ENCODE measurements at places on chromosomes 5 and 9.

DNA sequence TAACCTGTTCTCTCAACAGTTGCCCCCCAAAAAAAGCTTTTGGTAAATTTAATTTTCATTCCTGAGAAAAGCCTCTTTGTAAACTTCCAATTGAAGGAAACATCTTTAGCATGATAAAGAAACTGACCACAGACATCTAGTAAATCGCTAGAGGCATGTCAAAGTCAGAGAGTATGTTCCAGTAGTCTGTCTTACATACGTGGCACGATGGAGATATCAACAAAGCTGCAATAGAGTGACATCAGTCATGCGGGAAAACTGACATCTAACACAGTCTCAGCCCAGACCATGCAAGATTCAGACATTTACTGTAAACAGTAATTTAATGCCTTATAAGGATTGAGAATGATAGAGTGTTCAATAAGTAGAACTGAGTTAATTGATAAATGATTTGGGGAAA, 45.1 kb downstream of the GARNL3 start:
- no peak for DNase-seq

DNA sequence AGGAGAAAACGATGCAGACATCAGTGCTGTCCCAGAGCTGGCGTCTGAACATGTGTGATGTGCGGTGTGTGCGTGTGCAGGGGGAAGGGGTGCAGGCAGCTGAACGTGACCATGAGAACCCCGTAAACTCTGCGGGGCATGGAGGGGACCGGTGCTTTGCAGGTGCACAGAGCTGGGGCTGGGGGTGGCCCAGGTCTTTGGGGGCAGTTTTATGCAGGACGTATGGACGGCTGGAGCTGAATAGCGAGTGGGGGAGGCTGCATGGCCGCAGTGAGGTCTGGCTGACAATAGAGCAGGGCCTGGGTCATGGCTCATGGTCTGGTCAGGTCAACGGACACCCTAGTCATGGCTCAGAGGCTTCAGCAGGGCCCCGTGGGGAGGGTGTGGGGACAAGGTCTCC, 3.3 kb upstream of the EXOC3 start:
- DNase-seq, result no peak

GRCh38 chr9:38621434-38622287, 1.3 kb upstream of the ANKRD18A start:
- no peak for DNase-seq

GRCh38 chr5:105767267-105767666, 1903.5 kb downstream of the EFNA5 start:
- DNase-seq, result no peak

- no peak for DNase-seq
Observed at GRCh38 chr5:110894805-110895204, 156.0 kb downstream of the SLC25A46 start.

- peak; percentile 39 for DNase-seq
Observed at GRCh38 chr5:140575309-140575708, 10.7 kb downstream of the SLC35A4 start.

DNA sequence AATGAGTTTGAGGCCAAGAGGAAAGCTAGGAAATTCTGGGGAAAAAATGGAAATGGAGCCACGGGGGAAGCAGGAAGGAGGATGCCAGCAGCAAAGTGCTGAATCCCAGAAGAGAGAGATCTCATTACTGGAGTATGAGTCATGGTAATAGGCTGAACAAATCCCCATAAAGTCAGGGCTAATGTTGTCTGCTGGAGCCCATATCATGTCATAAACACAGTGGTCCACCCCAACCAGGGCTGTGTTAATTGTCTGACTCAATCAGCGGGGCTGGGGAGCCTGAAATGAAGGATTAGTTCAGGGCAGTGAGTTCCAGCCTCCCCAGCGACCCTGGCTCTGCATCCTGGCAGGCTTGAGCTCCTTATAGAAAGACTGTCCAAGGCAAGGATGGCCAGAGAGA, 68.8 kb downstream of the TLR4 start:
- peak; percentile 83 for DNase-seq

GRCh38 chr9:106891286-106891685, 28.3 kb downstream of the ZNF462 start:
- no peak for DNase-seq

GRCh38 chr9:2242831-2243330, 227.7 kb downstream of the SMARCA2 start:
- DNase-seq, result peak; percentile 33

DNA sequence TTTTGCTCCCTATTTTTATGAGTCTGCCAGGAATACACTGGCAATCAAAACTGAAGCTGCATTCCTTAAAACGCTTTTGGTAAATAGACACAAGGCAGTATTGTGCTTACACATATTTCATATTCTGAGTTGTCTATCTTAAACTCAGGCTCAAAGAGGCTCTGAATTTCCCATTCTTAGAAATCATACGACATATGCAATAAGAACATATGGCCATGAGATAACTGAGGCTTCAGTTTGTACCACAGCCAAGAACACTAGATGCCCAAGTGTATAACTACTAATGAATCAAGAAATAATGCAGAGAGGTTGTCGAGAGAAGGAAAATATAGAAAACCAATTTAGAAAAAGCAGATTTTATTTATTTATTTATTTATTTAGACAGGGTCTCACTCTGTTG, 357.4 kb downstream of the NDUFS4 start:
- DNase-seq, result no peak

- no peak for DNase-seq
Observed at GRCh38 chr5:41812156-41812555, 58.1 kb downstream of the OXCT1 start.

DNA sequence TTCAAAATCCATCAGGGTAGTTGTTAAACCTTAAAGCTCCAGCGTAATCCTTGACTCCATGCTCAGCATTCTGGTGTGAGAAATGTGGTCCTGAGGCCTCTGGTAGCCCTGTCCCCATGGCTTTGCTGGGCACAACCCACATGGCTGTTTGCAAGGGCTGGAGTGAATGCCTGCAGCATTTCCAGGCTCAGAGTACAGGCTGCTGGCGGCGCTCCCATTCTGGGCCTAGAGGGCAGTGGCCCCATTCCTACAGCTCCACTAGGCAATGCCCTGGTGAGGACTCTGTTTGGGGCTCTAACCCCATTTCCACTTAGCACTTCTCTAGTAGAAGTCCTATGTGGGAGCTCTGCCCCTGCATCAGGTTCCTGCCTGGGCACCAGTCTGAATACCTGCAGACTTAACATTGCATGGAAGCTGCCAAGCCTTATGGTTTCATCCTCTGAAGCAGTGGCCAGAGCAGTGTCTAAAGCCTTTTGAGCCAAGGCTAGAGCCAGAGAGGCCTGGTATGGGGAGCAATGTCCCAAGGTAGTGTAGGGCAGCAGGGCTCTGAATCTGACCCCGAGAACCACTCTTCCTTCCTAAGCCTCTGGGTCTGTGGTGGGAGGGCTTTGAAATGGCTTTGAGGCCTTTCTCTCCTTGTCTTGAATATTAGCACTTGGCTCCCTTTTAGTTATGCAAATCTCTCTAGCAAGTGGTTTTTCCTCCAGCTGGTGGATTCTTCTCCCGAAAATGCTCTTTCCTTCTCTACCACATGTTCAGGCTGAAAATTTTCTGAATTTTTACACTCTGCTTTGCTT, 5.8 kb upstream of the ALDH1A1 start:
- DNase-seq, result no peak

DNA sequence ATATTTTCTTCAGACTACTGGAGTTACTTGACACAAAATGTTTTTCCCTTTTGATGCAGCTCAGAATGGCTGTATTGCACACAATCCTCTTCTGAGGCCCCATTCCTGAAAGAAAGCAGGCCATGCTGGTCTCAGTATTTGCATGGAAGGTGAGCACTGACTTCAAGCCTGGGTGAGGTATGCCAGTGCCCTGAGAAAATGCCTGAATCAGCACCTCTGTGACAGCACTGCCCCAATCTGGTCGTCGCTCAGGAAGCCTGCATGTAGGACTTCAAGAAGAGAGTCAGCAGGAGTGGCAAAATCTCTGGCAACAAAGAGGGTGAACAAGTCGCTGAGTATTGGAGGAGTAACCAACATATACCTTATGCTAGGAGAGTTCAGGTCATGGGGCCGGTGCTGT, 425.2 kb upstream of the PIK3R1 start:
- no peak for DNase-seq

DNA sequence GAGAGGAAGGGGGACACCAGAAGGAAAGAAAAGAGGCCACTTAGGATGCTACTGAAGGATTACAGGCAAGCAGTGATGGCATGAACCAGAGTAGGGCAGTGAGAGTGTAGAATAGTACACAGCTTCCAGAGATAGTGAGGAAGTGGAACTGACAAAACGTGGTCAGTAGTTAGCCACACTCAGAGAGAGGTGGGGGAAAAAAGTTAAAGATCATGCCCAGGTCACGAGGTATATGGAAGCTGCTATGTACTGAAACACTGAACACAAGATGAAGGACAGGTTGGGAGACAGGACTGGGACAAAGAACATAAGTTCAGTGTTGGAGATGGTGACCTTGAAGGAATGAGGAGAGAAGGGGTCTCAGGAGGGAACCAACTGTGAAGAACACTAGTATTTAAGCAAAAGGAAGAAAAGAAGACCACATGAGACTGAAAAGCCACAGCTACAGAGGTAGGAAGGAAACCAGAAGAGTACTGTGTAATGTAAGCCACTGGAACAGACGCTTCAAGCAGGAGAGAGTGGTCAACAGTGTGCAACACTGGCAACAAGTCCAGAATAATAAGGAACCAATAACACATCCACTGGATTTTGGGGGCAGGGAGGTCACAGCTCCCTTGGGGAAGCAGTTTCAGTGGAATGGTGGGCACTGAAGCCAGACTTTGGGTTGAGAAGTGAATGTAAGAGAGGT, 45.5 kb downstream of the ELL2 start:
- no peak for DNase-seq

GRCh38 chr5:80060966-80061365, 25.8 kb downstream of the THBS4 start:
- DNase-seq, result peak; percentile 6

DNA sequence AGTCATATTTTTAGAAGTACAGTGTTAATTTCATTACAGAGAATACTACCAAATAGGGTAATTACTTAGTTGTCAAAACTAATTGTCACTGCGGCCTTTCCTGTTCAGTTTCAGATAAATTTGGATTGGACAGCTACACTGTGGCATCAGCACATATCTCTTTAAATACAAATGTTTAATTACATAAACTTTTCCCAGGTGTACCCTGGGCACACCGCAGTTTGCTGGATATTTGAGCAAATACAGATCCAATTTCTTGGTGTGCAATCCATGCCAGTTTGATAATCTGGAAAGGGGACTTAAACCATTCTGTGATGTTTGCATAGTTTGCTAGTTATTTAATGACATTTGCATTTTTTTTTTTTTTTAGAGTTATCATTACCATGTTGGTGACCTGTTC, 10.8 kb downstream of the ATP6V0E1 start:
- no peak for DNase-seq

GRCh38 chr5:83364312-83365299, 106.9 kb upstream of the VCAN start:
- no peak for DNase-seq

- DNase-seq, result no peak
Observed at GRCh38 chr5:24909210-24909609, 264.4 kb upstream of the CDH10 start.

DNA sequence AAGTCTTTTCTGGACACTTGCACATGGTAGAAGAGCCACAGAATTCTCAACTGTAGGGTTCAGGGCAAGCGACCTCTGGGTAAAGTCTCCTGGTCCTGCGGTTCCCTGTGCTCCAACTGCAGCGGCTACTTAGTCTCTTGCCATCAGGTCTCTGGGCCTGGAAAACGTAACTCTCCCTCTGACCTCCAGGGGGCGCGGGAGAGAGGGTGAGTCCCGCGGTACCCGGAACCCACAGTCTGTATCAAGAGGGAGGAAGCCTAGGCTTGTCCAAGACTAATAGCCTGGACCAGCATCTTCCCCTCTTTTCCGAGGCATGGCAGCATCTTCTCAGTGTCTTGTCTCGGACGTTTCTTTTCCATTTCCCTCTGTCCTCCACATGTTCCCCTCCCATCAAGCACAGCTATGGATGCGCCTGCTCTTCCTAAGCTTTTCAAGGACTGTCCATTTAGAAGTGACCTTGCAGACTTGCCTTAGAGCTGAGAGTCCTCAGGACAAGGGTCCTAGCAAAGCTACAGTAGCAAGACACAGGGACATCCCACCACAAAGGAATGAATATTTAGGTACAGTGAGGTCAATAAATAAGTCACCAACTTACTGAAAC, 59.3 kb downstream of the FSTL4 start:
- DNase-seq, result peak; percentile 58

- peak; percentile 37 for DNase-seq
Observed at GRCh38 chr5:145931718-145932117, 4.7 kb upstream of the SH3RF2 start.

GRCh38 chr5:180120237-180121101, 48.9 kb upstream of the RNF130 start:
- no peak for DNase-seq

- DNase-seq, result no peak
Observed at GRCh38 chr5:137616046-137616445, 116.9 kb upstream of the SPOCK1 start.

DNA sequence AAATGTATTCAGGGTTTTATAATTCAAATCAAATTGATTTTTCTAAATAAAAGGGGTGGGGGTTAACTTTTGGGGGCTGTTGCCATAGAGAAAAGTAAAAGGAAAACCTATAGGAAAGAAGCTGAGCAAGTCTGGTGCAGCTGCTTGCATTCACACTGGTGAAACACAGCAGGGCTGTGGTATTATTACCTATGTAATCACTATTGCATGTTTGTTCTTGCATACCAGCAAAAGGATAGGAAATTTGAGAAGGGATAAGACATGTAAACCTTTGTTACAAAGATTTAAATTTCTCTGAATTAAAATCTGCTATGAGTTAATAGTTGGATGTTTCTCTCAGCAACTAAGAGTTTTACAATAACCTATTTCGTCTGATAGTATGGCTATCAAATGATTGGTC, 346.7 kb downstream of the EFNA5 start:
- DNase-seq, result no peak

GRCh38 chr5:138067945-138068344, 15.9 kb upstream of the WNT8A start:
- DNase-seq, result no peak

Measured in EL (cell line).